ENCODE measurements at places on chromosomes 4 and X.

DNA sequence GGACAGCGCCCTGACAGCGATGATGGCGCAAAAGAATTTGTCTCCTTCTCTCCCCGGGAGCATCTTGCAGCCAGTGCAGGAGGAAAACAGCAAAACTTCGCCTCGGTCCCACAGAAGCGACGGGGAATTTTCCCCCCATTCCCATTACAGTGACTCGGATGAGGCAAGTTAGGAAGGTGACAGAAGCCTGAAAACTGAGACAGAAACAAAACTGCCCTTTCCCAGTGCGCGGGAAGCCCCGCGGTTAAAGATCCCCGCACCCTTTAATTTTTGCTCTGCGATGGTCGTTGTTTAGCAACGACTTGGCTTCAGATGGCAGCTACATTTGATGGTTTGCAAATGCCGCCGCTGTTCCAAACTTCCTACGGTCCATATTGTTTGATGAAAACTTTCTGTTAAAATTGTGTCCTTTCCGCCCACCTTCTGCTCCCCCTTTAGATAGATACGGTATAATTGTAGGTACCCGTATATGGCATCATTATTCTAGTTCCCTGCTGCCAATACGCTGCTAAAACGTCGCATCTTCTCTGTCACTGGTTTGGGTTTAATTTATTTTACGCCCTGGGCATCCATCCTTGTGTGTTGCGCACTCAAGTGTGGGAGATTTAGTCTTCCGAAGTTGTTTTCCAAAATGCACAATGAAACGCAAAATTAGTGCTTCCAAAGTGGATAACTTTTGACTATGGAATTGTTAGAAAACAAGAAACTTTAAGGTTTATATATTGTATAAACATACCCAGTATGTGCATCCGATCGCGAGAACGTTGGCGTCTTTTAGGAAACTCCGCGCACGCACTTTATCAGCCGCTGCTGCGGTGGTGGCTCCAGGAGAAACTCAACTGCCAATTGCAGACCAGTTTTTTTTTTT is 1.5 kb downstream of the ATOH1 start:
- DNase-seq: no peak
- H3K4me1 ChIP-seq: peaks cover 27% of the 10 kb centered on the region

DNA sequence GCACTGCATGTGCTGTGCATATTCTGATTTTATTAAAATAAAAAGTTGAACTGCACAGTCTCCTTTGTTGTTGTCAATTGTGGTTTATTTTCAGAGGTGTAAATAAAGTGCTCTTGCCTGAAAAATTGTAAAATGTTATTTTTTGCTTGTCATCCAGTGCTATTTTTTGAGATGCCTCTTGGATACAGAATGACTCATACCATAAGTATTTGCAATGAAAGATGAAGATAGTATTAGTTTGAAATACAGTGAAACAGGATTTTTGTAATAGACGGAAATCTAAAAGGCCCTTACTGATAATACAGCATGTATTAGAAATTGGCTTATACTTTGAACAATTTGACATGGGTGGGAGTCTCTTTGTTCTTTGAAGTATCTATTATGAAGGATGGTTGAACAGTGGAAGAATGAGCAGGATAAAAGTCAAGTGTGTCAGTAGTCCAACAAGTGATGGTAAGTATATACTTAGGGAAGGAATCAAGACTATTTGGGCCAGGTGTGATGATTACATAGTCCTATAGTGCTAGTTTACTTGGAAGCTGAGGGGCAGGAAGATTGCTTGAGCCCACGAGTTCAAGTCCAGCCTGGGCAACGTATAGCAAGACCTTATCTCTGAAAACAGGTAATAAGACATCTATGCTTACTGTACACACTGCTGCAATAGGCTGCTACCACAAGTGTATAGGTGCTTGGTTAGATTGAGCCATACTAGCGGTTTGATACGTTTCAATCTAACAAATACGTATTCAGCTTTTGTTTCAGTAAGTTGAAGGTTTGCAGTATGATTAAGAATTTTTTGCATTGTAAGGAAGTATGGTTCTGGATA is 16.4 kb downstream of the DDX3X start:
- no peak overlapping the region for H3K27ac ChIP-seq
- H3K4me1 ChIP-seq: peaks cover 8% of the 10 kb centered on the region
- H3K4me3 ChIP-seq: no peak overlapping the region
- peaks cover 48% of the 10 kb centered on the region for H3K36me3 ChIP-seq
- no peaks in the 10 kb centered on the region for H3K27me3 ChIP-seq

DNA sequence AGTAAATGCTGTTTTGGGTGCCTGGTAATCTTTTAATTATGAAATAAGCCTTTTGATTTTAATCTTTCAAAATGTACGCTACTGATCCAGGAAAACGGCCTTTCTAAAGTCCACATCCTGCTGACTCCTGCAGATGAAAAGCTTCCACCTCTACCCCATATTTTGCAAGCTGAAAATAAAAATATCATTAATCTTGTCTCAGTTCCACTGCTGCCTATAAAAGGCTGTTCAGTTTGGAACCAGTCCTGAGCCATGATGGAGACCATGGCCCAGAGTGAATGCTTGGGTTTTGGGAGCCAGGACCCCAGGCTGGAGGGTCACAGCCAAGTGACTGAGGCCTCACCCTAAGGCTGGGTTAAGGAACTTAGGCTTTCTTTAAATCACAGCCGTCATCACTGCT is 110.8 kb downstream of the AFF1 start:
- no peak for DNase-seq
- peaks cover 78% of the 10 kb centered on the region for H3K4me1 ChIP-seq
- peak overlapping the region; percentile 84 for H3K27ac ChIP-seq
- H3K27me3 ChIP-seq: no peaks in the 10 kb centered on the region

DNA sequence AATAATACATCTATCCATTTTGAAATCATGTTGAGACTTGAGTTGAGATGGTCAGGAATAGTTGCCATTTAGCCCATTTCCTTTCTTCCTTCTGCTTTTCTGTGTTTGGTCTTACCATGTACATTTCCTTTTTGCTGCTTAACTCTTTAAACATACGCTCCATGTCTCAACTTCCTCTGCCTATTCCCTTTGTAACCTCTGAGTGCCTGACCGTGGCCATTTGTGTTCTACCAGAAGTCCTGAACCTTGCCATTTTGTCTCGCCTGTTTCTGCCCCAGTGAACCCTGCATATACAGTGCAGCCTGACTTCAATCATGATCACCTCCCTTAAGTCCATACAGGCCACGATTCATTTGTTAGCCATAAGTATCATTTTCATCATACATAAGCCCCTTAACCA is 169.0 kb downstream of the RAPGEF2 start:
- no peak for DNase-seq
- no peak overlapping the region for H3K4me3 ChIP-seq
- H3K27ac ChIP-seq: no peak overlapping the region
- peaks cover 45% of the 10 kb centered on the region for H3K4me1 ChIP-seq

DNA sequence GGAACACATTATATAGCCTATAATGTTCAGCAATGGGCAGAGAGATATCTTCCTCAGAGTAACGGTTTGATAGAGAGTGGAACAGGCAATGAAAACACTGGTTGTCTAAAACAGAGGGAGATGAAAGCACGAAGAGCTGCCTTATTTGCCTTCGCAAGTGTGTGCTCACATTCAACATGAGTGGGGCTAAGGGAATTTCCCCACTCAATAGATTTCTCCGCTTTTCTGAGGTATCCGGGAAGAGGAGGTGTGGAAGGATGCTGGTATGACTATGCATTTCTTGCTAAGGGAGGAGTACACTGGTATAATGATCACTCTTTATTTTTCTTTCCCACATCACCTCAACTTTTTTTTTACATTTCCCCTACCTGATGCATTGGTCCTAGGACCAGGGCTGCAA is 7.8 kb upstream of the GPR82 start:
- DNase-seq: no peak
- H3K36me3 ChIP-seq: no peaks in the 10 kb centered on the region
- no peaks in the 10 kb centered on the region for H3K27me3 ChIP-seq

- no peaks in the 10 kb centered on the region for H3K4me1 ChIP-seq
- H3K36me3 ChIP-seq: no peaks in the 10 kb centered on the region
- no peaks in the 10 kb centered on the region for H3K27me3 ChIP-seq
- H3K27ac ChIP-seq: no peak overlapping the region
- DNase-seq: no peak
- no peak overlapping the region for H3K4me3 ChIP-seq
Measured at GRCh38 chr4:80918004-80918403, 112.5 kb upstream of the BMP3 start.

GRCh38 chrX:141673946-141674345 is 24.6 kb downstream of the SPANXD start:
- no peak overlapping the region for H3K4me3 ChIP-seq
- no peaks in the 10 kb centered on the region for H3K27me3 ChIP-seq
- no peak for DNase-seq

DNA sequence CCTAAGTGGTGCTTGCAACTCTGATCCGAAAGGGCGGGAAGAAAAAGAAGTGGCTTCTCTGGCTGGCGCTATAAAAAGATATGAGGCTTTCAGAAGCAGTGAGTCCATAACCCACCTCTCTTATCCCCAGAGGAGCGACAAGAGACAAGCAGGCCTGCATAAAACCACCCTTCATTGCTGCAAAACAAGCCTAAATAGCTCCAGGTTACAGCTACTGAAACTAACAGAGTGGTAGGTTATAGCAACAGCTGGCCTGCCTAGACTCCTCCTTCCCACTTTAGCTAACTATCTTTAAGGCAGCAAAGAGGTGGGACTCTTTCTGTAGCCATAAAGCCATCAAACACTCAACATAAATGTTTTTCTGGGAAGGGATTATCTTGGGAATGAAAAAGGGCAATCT is 245.0 kb upstream of the GPR101 start:
- H3K4me3 ChIP-seq: no peak overlapping the region
- no peaks in the 10 kb centered on the region for H3K27me3 ChIP-seq
- DNase-seq: no peak
- H3K4me1 ChIP-seq: no peaks in the 10 kb centered on the region
- no peak overlapping the region for H3K27ac ChIP-seq

- DNase-seq: no peak
- H3K27ac ChIP-seq: no peak overlapping the region
- no peaks in the 10 kb centered on the region for H3K27me3 ChIP-seq
- H3K4me1 ChIP-seq: no peaks in the 10 kb centered on the region
- H3K36me3 ChIP-seq: no peaks in the 10 kb centered on the region
Measured at GRCh38 chr4:138438608-138439007, 196.5 kb upstream of the SLC7A11 start.

GRCh38 chr4:183053681-183054080 is 45.4 kb upstream of the WWC2 start:
- H3K4me3 ChIP-seq: no peak overlapping the region
- no peak overlapping the region for H3K27ac ChIP-seq
- no peaks in the 10 kb centered on the region for H3K27me3 ChIP-seq
- no peaks in the 10 kb centered on the region for H3K4me1 ChIP-seq
- no peak for DNase-seq
- H3K36me3 ChIP-seq: no peaks in the 10 kb centered on the region

DNA sequence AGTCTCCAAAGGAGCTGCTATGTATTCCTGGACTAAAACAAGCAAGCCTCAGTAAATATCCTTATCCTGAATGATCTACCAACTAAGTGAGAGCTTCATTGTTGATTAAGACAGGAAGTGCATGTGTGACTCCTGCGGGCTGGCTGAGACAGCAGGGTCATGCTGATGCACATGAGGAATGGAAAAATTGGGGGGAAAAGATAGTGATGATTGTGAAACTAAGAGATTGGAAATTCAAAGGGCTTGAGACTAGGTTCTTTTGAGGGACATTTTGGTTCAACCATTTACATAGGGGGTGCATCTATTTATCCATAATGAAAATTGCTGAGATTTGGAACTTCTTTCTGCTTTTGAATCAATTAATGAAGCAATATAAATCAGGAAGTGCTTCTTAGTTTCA is 61.1 kb upstream of the C1QTNF7 start:
- DNase-seq: no peak
- H3K27ac ChIP-seq: no peak overlapping the region
- peaks cover 22% of the 10 kb centered on the region for H3K4me1 ChIP-seq
- H3K27me3 ChIP-seq: no peaks in the 10 kb centered on the region

DNA sequence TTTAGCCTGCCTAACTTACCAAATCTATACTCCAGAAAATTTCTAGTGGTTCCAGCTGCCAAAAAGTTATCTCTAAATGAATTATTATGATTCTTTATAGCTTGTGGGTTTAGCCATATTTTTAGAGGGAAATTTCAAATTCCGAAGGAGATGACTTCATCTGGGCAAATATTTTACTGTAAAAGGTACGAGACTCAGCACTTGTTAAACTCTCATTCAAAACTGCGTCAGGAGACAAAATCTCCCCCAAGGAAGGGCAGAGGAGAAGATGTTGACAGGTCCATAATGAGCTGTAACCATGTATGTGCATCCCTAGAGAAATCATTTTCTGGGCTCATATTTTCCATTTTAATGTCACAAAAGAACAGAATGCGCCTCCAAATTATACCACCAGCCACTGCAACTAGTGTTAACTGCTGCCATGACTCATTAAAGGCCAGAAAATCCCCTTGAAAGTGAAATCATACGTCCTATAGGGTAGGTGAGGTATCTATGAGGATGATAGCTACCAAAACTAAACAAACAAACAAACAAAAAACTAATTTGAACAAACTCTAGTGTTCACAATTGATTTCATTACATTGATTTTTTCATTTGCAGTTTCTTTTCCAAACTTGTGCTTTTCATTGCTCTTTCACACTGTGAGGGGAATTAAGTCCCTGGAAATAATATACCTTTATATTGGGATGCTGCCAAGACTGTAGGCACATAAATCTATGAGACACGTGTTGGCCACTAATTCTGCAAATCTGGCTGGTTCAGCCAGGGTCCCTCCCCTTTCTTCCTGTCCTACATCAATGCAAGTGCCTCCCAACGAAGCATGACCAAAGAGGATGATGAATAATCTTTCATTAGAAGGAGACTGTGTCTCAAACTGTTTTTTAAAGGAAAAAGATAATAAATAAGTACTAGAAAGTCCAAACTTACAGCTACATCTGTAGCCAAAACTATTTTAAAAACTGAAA is 85.8 kb downstream of the ARHGAP6 start:
- no peaks in the 10 kb centered on the region for H3K27me3 ChIP-seq
- H3K36me3 ChIP-seq: no peaks in the 10 kb centered on the region
- H3K4me1 ChIP-seq: no peaks in the 10 kb centered on the region
- no peak overlapping the region for H3K27ac ChIP-seq

DNA sequence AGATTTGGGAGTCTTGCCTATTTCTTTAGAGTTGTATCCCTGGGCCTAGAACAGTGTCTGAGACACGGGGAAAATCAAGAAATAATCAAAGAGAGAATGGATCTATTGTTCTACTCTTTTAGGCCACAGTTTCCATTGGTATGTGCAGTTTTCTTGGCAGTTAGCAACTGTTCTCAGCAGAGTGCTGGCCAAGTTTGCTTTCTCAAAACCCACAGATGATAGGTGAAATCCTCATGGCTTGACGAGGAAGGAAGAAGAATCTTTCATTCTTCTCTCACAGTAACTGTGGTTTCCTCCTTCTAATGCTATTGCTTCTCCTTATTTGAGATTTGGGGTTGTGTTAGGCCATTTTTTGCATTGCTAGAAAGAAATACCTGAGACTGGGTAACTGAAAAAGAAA is 42.2 kb downstream of the AGA start:
- H3K27ac ChIP-seq: no peak overlapping the region
- H3K4me3 ChIP-seq: no peak overlapping the region
- no peaks in the 10 kb centered on the region for H3K4me1 ChIP-seq
- no peaks in the 10 kb centered on the region for H3K36me3 ChIP-seq
